ENCODE measurements at places on chromosomes 1 and 21. TPM values are rescaled to one million over a fixed set of nuclear protein-coding genes. Genes with fewer than 3 reads are reported as not detected.

GRCh38 chr1:48341221-48341620 lies 118.7 kb downstream of the SLC5A9 start:
- DNase-seq, result no peak

GRCh38 chr1:9438431-9439073 lies 100.7 kb upstream of the SLC25A33 start:
- no peak for DNase-seq

DNA sequence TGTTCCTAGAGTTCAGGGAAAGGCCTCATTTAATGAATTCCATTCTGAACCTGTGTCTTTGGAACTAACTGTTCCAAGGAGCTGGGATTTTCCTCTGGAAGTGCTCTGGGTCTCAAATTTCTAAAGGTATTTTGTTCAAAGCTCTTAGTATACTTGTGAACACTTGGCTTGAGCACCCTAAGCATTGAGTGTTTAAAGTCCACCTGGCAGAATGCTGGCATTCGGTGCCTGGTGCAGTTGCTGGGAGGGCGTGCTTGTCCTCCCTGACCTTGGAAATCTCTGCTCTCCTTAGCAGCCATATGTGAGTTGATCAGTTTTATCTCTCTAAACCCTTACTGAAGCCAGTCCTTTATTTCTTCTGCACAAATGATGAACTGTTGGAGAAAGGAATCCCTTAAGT lies 3.0 kb downstream of the MTARC2 start:
- no peak for DNase-seq

- DNase-seq, result no peak
These were observed 30.1 kb downstream of the SLC1A7 start for GRCh38 chr1:53112271-53112774.

DNA sequence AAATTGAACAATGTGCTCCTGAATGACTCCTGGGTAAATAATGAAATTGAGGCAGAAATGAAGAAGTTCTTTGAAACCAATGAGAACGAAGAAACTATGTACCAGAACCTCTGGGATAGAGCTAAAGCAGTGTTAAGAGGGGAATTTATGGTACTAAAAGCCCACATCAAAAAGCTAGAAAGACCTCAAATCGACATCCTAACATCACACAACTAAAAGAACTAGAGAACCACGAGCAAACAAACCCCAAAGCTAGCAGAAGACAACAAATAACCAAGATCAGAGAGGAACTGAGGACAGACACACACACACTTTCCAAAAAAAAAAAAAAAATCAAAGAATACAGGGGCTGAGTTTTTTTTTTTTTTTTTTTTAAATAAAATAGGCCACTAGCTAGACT lies 564.2 kb downstream of the SMYD3 start:
- no peak for DNase-seq

DNA sequence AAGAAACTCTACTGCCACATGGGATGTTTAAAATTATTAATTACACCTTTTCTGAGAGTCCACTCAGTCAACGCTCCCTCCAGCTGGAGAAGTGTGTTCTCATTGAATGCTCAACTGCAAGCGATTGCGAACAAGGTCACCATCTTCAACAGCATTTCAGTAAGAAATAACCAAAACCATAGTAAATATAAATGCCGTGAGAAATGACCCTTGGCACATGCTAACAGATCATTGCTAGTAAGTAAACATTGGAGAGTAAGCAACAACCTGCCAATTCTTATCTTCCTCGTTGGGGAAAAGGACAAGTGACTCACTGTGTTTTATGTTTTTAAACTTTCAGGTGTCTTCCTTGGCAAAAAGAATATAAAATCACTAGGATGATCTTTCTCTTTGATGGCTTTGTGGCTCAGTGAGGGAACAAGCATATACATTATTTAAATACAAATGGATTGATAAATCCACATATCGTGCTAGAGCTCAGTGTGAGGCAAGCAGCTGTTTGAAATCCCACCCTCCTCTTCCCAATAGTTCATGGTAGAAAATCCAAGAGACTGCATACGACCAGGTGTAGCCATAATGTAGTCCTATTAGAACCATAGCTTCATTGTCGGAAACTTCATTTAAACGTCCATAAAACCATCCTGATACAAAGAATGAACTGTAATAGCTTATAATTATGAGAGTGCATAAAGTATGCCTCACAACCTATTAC lies 214.6 kb downstream of the GRIK1 start:
- DNase-seq, result no peak

GRCh38 chr21:41596241-41596925 lies 88.4 kb upstream of the TMPRSS2 start:
- no peak for DNase-seq

DNA sequence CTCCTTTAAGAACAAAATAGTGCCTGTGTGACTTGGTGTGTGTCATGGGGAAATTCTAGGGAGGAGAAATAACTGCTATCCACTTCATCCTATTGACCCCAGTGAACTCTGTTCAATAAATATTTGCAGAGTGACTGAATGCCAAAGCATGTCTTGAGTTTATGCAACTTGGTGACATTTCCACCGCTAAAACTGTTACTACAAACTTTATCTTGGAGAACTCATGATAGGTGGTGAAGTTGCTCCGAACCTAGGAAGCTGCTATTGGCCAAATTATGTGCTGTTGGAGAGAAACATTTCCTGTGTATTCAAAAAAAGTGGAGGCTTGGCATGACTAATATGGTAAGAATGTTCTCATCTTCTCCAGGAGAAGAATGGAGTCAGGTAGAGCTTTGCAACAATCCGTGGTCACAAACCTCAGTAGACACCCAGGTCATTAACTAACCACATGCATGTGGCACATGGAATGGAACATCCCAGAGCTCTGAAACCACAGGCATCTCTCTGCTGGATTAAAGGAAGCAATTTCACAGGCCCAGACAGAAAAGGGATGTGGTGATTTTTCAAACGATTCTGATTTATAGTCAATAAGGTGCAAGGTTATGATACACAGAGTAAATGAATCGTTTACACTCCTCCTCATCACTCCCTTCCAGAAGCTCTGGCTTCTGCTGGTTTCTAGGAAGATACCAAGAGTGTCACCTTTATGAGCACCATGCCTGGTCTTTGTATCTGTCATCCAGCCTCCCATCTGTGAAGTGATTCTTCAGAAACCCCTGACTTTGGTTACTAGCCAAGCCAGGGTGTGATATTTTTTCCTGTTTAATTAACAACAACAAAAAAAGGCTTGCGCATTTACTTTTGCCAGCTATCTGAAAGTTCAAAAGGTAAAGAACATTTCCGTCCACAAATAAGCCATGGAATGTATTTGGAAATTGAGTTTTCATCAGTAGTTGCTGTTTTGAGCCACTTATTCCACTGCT lies 361.1 kb downstream of the TGFB2 start:
- DNase-seq, result peak; percentile 96

DNA sequence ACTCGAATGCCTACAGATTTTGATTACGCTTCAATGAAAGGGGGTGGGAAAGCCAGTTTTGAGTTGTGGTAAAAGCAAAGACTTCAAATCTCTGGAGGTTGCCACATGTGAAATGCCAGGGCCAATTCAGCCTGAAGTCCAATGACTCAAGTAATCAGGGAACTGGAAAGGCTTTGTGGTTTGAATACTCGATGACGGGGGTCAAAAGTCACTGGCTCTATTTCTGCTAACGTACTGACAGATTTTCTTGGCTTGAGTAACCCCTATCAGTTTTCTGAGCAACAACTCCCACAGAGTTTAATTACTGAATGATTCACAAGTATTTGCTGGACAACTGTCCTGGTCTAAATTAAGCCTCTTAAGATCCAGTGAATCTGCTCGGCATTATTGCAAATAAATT lies 152.2 kb downstream of the SIPA1L2 start:
- DNase-seq, result no peak

- DNase-seq, result no peak
These were observed 43.1 kb downstream of the OPRD1 start for GRCh38 chr1:28855046-28855445.

DNA sequence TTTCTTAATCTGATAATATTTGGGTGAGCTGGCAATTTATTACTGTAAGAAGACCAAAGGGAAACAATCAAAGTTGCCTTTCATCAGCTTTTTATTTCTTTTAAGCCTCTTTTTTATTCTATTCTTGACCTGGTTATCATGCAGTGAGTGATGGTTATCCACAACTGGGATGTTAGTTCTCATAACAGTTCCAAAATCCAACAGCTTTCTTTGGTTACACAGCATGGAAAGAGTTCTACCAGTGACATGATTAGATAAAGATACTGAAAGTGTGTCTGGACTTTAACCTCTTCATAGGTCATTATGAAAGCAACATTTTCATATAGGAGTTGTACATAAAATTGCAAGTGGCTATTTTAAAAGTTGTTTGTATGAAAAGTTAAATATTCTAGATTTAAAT lies 163.0 kb downstream of the SYT2 start:
- DNase-seq, result no peak

- no peak for DNase-seq
These were observed 356.6 kb downstream of the HHAT start for GRCh38 chr1:210685295-210685650.

DNA sequence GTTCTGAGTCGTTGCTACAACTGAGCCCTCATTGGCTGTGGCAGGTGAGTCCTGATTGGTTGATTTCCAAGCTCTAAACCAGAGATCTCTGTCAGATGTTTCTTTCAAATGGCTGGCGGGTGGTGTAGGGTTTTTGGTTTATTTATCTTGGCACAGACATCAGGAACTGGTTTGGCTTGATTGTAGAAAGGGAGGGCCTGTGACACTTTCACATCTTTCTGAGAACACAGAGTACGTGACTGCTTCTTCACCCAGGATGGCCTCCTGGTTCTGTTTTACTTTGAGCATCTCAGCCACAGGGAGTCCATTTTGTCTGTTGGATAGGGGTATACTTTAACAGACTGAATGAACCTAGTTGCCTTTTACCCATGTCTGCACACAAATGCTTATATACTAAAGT lies 89.4 kb upstream of the GPR52 start:
- peak; percentile 6 for DNase-seq

- DNase-seq, result no peak
These were observed 5.2 kb downstream of the DMRTA2 start for GRCh38 chr1:50417946-50418599.

- DNase-seq, result no peak
These were observed 9.5 kb downstream of the TINAGL1 start for GRCh38 chr1:31585736-31586365.

DNA sequence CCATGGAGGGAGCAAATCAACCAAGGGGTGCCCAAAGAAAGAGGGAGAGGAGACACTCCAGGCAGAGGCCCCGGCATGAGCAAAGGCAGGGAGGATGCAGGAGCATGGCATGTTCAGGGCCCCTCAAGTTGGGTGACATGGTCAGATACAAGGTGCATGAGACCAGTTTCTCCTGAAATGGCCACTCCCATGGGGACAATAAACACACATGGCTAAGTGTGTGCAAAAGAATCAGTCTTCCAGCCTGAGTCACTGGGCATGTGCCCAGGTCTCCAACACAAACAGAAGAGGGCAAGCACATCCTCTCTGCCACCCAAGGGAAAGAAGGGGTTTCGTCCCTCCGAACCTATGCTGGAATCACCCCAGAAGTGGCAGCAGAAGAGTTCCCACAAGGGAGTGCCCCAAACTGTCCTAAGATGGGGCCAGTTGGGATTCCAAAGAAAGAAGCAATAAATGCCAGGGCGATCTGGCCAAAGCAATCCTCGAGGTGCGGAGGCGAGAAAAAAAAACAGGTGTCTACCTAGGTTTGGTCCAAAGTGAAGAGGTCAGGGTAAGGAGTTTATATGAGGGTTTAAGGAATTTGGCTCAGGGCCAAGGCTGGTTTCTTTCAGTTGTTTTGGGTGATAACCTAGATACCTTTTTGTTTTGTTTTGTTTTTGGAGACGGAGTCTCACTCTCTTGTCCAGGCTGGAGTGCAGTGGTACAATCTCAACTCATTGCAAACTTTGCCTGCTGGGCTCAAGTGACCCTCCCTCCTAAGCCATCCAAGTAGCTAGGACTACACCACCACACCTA lies 13.2 kb downstream of the CASP9 start:
- no peak for DNase-seq

DNA sequence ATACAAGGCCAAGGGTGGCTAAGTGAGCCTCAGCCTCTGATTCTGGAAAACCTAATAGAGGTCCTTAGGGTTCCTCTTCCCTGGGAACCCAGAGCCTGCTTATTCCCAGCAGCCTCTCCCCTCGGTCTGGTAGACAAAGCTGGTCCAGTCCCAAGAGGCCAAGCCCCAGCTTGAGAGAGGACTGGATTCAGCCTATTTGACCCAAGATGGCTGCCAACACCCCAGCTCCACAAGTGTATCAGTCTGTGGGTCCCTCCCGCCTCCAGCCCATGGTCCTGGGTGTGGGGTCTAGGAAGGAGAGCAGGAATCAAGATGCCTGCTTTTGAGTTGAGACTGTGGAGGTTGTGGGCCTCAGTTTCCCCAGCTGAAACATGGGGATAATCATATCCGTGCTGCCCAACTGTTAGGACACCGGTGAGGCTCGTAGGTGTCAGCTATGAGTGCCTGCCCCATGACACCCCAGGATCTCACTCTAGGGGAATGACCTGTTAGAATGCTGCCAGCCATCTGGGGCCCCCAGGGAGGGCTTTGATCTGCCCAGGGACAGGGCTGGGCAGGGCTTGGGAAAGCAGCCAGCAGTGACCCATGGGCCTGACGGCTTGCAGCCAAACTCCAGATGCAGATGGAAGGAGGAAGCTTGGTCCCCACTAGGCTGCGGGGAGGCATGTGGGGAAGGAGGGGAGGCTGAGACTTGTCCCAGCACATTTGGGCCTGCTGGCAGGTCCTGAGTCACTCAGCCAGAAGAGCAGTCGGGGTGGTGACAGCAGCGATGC lies 45.4 kb downstream of the NUAK2 start:
- no peak for DNase-seq

DNA sequence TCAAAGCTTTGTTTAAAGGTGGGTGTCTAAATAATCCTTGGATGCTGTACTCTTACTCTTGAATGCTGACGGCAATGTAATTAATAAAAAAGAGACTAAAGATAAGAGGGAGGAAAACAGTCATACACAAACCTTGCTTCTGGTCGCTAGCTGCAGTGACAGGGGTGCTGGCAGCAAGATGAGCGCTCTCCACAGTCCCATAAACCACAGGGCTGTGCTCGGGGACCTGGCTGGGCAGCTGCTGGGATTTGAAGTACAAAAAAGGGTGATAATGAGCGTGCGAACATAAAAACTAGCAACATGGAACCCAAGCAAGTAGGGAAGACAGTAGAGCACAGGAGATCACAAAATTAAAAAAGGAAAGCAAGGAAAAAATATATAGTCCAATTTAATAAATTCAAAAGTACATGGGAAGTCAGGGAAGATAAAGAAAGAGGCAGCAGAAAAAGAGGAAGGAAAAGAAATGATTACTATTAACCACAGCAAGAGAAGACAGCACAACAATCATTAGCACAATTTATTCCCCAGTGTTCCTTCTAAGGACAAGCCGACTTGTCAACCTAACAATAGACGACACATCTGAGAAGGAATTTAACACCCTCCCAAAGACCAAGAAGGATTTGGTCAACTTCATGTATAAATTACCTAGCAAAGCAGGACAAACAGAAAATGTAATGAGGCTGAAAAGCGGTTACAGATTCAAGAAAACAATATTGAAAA lies 162.9 kb upstream of the HP1BP3 start:
- no peak for DNase-seq

- no peak for DNase-seq
These were observed 32.0 kb downstream of the ACTN2 start for GRCh38 chr1:236718328-236718727.

Gene KIF17
- total RNA-seq, result 0.25 TPM

Gene FAM72C
- total RNA-seq, result 29.5 TPM

Gene ASCL5
- total RNA-seq, result 0.15 TPM

Gene LCE2C
- total RNA-seq, result not detected

Gene NFIA
- total RNA-seq, result 15.1 TPM

Gene ASTN1
- total RNA-seq, result 0.47 TPM

Gene SV2A
- 0.63 TPM for total RNA-seq

Gene GJC2
- 0.72 TPM for total RNA-seq

Gene VAMP4
- 10.0 TPM for total RNA-seq

Gene C1orf185
- total RNA-seq, result not detected

Gene TPTE
- total RNA-seq, result not detected

Gene LAPTM5
- not detected for total RNA-seq

Gene C1orf21
- 11.0 TPM for total RNA-seq

Measured in NCI-H460 (cell line).